ENCODE measurements at places on chromosomes 6 and 20.

DNA sequence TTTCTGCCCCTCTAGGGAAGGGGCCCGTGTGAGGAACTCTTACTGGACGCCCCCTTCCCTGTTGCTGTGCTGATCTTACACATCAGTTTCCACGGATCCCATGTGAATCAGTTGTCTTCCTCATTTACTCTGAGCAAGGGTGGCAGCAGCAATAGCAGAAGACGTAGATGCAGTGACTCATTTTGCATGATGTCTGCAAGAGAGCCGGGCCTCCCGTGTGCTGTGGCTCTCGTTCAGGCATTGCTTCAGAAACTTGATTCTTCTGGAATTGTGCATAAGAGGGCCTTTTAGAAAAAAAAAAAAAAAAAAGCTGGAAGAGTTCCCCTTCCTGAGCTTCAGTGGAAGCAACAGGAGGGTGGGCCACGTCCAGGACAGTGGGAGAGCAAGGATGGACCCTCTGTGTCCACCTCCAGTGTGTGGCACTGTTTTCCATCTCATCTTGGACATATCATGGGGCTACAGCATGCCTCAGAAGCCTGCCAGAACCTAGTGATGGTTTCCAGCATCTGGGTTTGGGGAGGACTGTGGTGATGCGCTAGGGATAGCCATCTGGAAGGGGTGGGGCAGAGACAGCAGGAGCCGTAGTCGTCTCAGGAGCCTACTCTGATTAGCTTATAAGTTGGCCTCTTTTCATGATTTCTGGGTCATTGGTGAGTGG is 62.1 kb downstream of the FOXO3 start:
- DNase-seq = no peak

DNA sequence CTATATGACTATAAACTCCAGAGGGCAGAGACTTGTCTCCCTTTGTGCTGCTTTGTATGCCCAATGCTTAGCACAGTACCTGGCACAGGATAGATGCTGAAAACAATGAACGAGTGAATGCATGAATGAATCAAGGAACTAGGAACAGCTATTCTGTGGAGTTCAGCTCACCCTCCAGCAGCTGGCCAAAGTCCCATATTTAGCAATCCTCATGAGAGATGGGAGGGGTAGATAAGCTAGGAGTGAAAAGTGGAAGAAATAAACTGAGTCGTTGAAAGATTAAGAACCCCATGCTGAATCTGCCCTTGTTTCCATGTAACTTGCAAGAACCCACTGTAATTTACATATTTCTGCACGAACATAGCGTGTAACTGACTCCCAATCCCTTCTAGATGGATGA is 106.5 kb downstream of the MAFB start:
- DNase-seq = no peak

DNA sequence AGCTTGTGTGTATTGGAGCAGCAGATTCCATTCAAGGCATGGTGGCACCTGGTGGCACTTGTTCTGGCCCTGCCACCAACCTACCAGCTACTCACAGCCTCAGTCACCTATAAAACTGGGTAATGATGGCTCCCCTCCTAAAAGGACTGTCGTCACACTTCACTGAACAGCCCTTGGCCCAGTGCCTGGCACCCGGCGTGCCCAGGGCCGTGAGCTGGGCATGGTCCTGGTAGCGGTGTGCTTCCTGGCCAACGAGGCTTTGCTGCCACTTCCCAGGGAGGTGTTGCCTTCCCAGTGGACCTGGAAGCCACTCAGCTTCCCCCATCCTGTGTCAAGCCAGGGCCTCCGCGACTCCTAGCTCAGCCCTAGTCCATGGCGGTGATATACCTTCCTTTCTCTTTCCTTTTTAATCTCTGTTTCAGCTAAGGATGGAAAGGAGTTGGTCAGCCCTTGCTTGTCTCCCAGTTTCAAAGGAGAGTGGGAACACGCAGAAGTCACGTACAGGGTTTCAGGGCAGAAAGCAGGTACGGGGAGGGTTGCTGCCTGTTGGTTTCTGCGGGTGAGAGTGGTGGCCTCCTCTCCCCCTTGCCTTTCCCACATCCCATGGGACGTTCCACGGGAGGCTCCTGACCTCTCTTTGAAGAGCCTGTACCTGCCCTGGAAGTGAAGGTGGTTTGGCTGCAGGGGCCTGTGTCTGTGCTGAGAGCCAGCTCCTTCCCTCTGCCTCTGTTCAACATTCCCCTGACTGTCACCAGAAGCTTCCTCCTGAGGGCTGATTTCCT is 25.5 kb downstream of the ENTPD6 start:
- DNase-seq = no peak

DNA sequence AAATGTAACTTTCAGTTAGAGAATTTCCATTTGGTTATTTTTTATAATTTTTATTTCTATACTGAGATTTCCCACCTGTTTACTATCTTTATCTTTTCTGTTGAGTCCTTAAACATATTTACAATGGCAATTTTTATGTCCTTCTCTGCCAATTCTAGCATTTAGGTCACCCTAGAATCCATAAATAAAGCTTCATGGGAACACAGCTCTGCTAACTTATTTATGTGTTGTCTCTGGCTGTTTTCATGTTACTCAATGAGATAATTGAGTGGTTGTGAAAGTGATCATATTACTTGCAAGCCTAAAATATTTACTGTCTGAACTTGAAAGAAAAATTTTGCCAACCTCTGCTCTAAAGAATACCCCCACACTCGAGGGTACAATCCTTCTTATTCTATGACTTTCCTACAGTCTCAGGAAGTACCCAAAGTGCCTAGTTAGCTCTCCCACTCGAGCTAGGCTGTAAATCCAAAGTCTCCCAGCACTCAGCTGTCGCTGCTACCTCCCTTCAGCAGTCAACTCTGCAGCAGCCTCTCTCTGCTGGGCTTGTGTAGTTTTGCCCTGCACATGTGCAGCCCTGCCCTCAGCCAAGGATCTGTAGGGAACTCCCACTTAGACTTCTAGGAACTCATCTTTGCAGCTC is 53.5 kb upstream of the GCLC start:
- DNase-seq = no peak

DNA sequence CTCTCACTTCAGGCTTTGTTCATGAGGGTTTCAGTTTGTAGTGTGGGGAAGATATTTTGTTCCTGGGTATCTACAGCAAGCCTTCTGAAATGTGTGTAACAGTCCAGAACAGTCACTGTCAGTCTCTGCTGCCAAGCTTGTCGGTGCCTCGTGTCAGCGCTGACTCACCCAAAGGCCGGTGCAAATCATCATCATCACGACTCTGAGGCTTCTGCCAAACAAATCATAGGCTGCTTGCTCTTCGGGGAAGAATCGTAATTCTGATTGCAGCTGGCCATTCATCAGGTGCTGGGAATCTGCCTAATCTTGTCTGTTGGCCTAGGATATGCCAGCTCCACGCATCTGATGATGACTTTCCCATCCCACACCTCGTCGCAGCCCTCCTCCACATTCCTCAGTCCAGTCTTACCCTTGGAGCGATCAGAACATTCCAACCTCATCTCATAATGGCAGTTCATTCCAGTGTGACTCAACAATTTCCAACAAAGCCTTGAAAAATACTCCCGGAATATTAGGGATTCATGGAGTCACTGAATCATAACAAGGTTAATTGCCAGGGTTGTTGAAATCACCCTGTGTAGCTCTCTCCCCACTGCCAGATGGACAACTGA is 40.9 kb downstream of the ALDH8A1 start:
- DNase-seq = peak; percentile 30

- DNase-seq = no peak
Measured at GRCh38 chr6:33105916-33106871, 30.4 kb downstream of the HLA-DPB1 start.

GRCh38 chr6:17688481-17688880 is 18.2 kb downstream of the NUP153 start:
- DNase-seq = no peak

DNA sequence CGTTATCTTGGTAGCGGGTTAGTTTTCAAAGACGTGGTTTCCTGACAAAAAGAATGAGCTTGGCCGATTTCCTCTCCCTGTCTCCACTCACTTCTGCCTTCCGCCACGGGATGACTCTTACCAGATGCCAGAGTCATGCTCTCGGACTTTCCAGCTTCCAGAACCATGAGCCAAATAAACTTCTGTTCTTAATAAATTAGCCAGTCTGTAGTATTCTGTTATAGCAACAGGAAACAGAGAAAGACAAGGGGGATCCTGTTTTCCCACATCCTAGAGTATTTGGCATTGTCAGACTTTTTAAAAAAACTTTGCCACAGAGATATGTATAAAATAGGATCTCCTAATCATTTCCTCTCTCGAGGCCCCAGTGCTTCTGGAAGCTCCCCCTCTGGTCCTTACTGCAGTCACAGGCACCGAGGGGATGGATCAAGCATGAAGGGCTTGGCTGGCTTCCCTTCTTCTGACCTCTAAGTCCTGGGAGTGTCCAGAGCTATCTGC is 84.9 kb upstream of the NAA20 start:
- no peak for DNase-seq

GRCh38 chr6:161057103-161058091 is 65.8 kb downstream of the MAP3K4 start:
- no peak for DNase-seq

GRCh38 chr20:2740702-2741101 is 48.1 kb downstream of the EBF4 start:
- DNase-seq = no peak

GRCh38 chr6:142374965-142375733 is 73.3 kb downstream of the ADGRG6 start:
- DNase-seq = peak; percentile 37

GRCh38 chr20:23697947-23698346 is 9.1 kb upstream of the CST4 start:
- no peak for DNase-seq

- no peak for DNase-seq
Measured at GRCh38 chr6:166507809-166508564, 78.5 kb downstream of the RAMACL start.

DNA sequence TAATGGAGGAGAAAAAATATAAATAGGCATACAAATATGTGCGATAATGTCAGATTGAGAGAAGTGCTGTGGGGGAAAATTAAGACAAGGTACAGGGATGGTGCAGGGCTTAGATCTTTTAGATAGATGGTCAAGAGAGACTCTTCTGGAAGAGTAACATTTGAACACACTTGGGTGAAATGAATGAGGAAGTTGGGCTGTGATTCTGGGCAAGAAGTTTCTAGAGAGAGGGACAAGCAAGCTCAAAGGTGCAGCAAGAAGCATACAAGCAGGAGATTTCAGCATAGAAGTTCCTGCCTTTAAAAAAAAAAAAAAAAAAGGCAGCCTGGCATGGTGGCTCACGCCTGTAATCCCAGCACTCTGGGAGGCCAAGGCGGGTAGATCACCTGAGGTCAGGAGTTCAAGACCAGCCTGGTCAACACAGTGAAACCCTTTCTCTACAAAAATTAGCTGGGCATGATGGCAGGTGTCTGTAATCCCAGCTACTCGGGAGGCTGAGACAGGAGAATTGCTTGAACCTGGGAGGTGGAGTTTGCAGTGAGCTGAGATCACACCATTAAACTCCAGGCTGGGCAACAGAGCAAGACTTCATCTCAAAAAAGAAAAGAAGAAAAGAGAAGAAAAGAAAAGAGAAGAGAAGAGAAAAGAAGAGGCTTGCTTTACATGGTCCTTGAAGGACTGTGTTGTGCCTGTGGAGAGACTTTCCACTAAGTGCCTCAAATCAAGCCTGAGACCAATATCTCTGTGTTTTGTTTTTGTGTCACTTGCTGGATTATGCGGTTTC is 9.7 kb upstream of the CD83 start:
- DNase-seq = no peak

- peak; percentile 77 for DNase-seq
Measured at GRCh38 chr6:99746261-99746895, 139.7 kb downstream of the PRDM13 start.

- DNase-seq = no peak
Measured at GRCh38 chr6:170022827-170023619, 267.9 kb downstream of the DLL1 start.

DNA sequence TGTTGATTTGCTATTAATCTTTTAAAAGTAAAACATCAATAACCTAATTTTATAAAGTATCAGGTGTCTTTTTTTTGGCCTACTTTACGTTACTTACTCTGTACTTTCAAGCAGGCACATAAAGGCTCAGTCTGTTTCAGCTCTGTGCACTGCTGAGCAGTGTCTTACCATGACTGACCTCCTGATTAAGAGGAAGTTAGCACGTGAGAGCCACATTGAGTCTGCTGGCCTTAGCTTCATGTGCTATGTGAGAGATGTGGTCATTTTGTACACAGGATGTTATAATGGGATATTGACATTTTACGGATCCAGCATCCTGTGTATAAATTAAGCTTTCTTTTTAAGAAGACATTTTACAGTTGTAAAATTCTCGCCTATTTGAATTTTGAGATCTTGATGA is 31.9 kb downstream of the ARID1B start:
- no peak for DNase-seq

GRCh38 chr6:137637121-137637520 is 142.9 kb upstream of the OLIG3 start:
- peak; percentile 72 for DNase-seq

DNA sequence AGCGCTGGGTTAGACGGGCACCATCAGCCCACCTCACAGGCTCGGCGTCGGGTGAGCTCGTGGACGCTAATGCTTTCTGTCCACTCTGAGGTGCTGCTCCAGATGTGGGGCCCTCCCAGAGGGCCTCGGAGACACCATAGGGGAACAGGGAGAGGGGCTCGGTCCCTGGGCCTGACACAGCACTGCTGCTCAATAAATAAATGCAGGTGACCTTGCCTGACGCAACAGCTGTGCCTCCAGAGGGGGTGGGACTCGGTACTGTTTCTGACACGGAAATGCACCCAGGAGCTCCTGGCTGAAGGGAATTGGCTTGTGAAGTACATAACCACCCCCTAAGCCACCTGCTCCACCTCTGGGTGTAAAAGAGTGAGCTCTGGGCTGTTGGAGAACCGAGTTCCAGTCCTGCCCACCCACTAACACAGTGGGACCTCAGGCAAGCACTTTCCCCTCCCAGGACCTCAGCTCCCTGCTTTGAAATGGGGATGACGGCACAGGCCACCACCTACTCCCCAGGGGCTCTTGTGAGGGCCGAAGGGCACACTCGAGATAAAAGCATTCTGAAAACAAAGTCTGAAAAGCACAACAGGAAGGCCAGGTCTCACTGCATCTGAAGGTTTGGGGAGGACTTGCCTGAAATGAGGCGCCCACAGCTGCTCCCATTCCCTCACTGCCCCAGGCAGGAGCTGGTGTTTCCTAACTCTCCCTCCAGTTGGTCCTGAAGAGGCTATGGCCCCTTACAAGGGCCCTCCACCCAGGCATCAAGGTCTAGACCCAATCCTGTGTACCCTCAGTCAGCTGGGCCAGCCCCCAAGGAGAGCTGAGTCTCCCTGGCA is 6.7 kb downstream of the KCNK15 start:
- DNase-seq = no peak

Data from SW480 (cell line).